Activated naive CD4-positive, alpha-beta T cell treated with Interleukin-2 at 50 U/mL for 16 hours (primary cell): ENCODE measurements at places on chromosomes 16 and 17.
A peak's percentile ranks its signal among the peaks of the same experiment; 100 is the strongest.

GRCh38 chr16:56914896-56915295 lies 17.0 kb upstream of the HERPUD1 start:
- DNase-seq: no peak

DNA sequence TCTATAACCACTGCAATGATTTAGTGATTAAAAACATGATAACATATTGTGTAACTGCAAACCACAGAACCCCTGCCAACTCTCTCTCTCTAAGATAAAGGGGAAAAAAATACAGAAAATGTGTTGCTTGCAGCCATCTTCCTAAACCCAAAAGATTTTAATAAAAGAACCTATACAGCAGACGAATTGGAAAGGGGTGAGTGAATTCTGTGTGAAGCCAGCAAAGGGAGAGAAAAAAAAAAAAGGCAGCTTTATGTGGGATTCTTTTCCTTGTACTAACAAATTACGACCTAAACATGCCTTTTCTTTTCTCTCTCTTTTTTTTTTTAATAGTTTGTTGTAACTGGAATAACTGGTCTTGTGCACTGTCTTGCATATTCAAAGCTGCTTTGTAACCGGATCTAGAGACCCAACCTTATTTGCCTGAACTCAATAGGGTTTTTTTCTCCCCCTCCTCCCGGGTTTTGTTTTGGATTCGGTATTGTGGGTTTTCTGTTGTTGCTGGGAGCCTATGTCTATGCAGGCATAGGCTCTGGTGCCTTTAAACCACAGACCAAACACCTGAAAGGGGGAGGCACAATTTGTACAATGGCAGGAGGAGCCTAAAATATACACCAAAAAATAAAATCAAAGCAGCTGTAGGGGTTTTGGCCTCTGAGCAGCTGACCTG lies 7.0 kb upstream of the ZFHX3 start:
- no peak for DNase-seq

- no peak for DNase-seq
These were observed 128.0 kb upstream of the C17orf78 start for GRCh38 chr17:37247825-37248224.

GRCh38 chr17:57876866-57877237 lies 27.0 kb upstream of the MRPS23 start:
- no peak for DNase-seq

DNA sequence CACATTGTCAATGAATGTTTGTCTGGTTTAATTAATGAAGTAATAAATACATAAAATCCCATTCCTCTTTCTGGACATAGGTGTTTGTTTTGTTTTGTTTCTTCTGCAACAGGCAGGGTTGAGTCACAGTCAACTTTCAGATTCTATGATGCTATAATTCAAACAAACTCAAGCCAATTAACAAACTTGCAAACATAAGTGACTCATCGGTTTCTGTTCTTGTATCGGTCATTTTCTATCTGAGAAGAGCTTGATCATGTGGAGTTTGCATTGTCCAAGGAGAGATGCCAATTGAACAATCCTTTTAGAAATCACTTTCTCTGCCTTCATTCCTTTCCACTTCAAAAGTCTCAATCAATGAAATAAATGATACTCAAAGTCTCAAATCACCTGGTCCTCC lies 294.2 kb upstream of the C16orf82 start:
- no peak for DNase-seq

DNA sequence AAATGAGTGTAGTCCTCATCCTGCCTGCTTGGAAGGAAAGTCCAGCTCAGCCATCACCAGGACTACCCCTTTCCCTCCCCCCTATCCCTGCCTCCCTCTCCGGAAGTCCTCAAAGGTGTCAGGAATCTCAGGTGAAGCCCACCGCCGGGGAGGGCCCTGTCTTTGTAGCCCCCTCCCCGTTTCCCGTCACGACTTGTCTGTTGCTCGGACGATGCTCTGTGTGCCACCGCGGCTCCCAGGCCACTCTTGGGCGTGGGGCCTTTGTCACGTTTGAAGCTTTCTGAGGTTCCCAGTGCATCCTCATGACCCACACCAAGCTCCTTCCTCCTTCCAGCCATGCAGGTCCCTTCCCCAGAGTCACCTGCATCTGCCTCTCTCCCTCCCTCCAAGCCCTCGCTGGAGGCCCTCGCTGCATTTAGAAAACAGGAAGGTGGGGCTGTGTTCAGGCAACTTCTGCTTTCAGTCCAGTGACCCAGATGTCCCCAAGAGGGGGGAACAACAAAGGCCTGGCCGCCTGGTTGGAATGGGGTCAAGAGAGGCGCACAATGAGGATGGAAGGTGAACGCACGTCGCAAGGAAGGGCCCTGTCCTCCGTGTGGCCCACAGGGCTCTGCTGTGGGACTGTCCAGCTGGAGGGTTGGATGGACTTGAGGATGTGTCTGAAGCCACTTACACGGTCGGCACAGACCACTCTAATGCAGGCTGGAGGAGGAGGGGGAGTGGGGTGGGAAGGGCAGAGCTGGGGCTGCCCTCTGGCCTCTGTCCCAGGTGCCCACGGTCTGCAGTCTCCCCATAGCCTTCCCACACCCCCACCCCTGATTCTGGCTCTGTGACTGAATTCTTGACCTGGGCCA lies 59.9 kb downstream of the OR1D5 start:
- DNase-seq: no peak

- no peak for DNase-seq
These were observed 28.8 kb upstream of the ABCC11 start for GRCh38 chr16:48276102-48276501.

- no peak for DNase-seq
These were observed 308.3 kb downstream of the CA10 start for GRCh38 chr17:51850201-51850600.

DNA sequence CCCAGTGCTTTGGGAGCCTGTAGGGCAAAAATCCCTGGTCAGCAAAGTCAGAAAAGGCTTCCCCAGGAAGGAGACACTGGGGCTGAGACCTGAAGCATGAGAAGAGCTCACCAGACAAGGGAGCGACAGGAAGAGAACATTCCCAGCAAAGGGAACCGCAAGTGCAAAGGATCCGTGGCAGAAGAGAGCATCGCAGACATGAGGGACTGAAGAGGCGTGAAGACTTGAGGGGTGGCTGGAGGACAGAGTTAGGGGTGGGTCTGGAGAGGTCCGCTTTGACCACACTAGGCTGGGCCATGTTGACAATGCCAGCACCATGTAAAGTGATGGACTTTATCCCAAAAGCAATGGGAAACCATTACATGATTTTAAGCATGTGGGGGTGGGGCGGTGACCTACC lies 128.1 kb upstream of the IRX3 start:
- no peak for DNase-seq

DNA sequence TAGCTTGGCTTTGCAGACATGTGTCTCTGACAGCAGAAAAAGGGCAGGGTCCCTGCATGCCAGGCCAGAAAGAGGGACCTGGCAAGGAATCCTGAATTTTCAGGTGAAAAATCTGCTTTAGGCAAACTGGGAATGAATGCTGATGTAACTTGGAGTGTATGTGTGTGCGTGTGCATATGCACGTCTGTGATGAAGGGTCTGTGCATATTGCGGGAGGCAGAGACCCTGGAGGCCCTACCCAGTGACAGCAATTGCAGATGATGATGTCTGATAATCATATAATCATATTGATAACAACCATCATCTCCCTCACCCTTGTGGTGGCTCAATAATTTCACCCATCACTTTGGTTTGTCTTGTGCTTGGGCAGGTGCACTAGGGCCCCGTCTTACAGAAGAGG lies 80.7 kb upstream of the SDK2 start:
- no peak for DNase-seq

DNA sequence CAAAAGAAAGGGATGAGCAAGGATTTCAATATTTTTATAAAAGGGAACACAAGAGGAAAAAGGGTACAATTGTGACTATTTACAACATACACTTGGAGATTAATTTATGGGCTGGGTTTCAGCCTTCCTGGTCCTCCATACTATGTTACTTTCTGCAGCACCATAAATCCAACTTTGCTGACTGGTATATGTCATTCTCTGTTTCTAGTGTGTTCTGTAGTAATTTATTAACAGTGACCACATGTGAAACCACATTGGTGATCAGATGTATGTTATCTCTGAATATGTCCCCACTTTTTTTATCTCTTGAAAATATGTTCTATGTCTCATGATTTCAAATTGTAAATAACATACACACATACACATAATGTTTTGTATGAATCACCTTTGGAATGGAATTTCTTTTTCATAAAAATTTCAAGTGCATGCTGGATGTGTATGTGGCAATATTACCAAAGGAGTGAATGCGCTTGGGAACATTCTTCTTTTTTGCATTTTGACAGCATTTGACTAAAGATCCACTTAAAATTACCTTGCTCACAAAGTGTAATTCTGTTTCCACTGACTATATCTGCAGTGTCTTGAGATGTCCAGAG lies 2.9 kb upstream of the LYRM9 start:
- no peak for DNase-seq

- DNase-seq: no peak
These were observed 15.5 kb downstream of the UNKL start for GRCh38 chr16:1398826-1399581.

- DNase-seq: no peak
These were observed at the start of gene ENPP7 for GRCh38 chr17:79730769-79731483. Gene ENPP7 (plus strand): TSS chr17:79730943. CDS start chr17:79731140, 197 bp downstream.

DNA sequence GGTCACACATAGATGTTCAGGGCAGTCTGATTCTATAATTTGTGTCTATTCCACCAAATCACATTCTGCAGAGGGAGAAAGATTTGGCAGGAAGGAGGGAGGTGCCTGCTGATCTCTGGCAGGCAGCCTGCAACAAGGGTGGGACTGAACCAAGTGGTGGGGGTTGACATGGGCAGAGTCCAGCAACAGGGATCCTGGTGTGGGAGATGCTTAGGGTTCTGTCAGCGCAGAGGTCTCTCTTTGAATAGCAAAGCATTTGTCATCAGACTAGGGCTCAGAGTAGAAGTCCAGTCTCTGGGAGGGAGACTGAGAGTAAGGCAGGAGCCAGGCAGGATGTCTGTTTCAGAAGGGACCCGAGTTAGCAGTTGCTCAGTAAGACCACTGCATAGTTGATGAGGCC lies 94.6 kb downstream of the UTP18 start:
- no peak for DNase-seq

DNA sequence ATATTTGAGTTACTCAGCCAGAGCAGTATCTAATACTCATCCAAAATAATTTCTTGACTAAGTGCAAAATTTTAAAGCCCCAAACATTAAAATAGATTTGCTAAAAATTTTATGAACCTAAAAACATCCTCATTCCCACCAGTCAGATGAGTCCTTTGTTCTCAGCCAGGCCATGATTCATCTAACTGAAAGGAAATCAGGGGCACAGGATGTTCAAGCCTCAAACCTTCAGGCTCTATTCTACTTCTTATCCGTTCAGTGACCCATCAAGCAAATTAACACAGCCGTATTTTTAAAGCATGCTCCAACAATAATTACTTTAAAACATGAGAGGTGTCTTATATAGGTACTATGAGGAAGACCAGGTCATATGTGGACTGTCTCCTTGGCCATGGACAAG lies 176.5 kb upstream of the MON1B start:
- DNase-seq: no peak

- peak; percentile 62 for DNase-seq
These were observed 4.0 kb upstream of the ABCC3 start for GRCh38 chr17:50630524-50631194.

DNA sequence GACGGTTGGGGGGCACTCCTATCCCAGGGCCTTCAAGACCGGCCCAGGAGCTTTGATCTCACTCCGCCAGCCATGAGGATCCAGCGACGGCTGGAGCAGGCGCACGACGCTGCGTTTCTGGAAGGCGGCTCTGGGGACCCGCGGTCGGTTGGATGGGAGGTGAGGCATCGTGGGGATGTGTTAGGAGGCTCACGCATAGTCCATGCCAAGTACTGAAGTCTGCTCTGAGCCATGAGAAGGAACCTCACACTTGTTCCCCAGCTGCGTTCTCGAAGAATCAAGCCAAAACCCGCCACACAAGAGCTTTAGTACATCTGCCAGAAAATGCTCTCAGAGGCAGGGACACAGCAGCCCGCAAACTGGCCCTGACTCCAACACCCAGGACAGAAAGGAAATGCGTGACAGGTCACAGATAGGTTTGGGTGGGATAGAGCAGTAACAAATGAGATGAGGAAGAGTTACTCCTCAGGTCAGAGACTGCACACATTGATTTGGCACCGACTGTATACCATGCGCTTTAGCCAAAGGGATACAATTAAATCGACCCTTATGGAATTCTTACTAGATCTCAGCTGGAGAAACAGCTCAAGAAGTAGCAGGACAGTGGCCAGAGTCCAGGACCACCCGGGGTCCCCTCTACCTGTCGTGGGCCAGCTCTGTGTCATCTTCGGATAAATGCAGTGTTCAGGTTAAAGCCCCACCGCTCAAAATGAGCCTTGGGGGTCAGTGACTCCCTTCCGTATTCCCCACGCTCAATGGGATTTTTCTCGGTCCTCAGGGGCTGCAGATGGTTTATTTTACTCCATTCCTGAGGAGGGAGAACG lies 6.7 kb upstream of the GSG1L start:
- DNase-seq: no peak

GRCh38 chr16:49745311-49745747 lies 110.6 kb downstream of the ZNF423 start:
- DNase-seq: no peak

GRCh38 chr17:1034652-1035210 lies 37.8 kb downstream of the TIMM22 start:
- no peak for DNase-seq

GRCh38 chr16:89197033-89197632 lies 3.2 kb downstream of the SLC22A31 start:
- no peak for DNase-seq

DNA sequence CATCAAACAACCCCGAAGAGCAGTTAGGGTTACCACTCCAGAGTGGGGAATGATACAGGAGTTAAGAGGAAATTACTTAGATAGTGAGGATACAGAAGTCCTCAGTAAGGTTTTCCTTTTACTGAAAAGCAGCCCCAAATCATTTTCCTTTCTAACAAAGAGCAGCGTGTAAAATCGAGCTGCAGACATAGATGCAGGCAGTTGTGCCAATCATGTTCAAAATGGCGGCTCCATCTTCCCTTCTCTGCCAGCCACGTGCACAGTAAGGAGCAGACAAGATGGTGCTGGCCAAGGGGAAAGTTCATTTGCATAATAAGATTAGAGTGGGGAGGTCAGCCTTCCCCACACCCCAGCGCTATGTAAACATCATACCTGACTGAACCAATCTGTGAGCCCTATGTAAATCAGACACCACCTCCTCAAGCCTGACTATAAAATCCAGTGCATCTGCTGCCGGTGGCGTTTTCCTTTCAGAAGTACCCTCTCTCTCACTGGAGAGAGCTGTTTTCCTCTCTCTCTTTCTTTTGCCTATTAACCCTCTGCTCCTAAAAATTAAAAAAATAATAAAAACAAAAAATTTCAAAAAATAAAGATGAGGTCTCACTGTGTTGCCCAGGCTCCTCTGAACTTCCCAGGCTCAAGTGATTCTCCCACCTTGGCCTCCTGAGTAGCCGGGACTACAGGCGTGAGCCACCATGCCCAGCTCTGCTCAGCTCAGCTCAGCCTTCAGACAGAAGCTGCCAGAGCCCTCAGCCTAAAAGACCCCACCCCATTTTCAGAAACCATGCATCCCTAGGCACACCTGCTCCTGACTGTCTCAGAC lies 2.6 kb upstream of the SRL start:
- no peak for DNase-seq
